GM12892 (cell line): ENCODE measurements at places on chromosomes 2 and 18.
A peak's percentile ranks its signal among the peaks of the same experiment; 100 is the strongest.

- DNase-seq: no peak
Observed at GRCh38 chr2:136638193-136638592, 127.2 kb upstream of the THSD7B start.

DNA sequence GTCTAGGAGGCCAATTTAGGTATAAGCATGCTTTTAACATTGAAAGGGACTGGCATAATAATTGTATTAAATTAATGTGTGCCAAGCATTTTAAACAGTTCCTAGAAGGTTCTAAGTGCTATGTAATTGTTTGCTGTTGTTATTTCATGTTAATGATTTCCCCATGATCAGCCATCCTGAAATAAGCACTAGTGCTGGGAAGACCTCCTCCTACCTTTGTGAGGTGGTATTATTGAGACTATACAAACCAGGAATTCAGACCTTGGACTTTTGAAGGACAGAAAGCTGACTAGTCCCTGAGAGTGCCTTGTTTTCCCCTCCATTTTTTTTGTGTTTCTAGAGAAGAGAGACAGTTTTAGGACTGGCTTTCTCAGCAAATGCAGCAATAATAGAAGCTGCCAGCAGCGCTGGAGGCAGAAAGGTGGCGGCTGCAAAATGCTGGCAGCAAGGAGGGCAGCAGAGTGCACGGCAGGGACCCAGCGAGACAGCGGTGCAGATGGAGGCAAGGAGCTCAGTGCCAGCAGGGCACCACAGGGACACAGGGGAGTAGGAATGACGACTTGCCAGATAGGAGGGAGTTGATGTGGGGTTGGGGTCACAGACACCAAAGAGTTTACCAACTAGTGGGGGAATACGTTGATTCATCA, 25.3 kb downstream of the NABP1 start:
- DNase-seq: no peak

- no peak for DNase-seq
Observed at GRCh38 chr18:39191931-39192330, 1626.3 kb upstream of the CELF4 start.

GRCh38 chr2:201182650-201183364, at the start of gene CASP10:
TSS of gene CASP10 (plus strand) at chr2:201183141. CDS start at chr2:201185778, 2,637 bp downstream.
- DNase-seq: no peak

DNA sequence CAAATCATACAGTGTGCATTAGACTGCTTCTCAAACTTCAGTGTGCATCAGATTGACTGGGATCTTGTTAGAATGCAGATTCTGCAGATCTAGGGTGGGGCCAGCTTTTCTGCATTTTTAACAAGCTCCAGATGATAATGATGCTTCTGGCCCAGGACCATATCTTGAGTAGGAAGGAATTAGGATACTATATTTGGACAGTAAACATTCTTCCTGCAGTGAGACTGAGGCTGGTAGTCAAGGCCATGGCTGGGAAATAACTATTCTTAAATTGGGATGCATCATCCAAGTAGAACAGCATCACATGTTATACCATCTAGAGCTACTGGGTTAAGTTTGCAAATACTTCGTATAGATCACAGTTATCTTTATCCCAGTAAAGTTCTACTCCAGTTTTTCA, 28.4 kb upstream of the ARMC9 start:
- no peak for DNase-seq

DNA sequence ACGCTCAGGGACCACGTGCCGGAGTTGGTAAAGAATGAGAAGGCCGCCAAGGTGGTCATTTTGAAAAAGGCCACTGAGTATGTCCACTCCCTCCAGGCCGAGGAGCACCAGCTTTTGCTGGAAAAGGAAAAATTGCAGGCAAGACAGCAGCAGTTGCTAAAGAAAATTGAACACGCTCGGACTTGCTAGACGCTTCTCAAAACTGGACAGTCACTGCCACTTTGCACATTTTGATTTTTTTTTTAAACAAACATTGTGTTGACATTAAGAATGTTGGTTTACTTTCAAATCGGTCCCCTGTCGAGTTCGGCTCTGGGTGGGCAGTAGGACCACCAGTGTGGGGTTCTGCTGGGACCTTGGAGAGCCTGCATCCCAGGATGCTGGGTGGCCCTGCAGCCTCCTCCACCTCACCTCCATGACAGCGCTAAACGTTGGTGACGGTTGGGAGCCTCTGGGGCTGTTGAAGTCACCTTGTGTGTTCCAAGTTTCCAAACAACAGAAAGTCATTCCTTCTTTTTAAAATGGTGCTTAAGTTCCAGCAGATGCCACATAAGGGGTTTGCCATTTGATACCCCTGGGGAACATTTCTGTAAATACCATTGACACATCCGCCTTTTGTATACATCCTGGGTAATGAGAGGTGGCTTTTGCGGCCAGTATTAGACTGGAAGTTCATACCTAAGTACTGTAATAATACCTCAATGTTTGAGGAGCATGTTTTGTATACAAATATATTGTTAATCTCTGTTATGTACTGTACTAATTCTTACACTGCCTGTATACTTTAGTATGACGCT, 5.8 kb downstream of the MYCN start:
- no peak for DNase-seq

DNA sequence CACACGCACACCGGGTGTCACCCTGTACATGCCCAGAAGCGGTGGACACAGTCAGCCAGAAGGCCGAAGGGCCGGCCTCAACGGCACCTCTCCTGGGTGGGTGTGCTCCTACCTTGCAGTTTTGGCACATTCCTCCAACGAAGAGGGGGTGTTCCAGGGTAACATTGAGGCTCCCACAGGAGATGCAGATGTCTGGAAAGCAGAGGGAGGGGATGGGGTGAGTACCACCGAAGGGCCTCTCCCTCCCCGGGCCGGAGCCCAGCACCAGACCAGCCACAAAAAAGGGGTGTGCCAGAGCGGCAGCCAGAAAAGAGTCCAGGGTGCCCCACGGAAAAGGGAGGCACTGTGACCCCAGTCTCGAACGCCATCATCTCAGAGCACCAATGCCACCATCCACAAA, 76.8 kb upstream of the POMC start:
- no peak for DNase-seq

- DNase-seq: no peak
Observed at GRCh38 chr2:112722816-112723546, 2.2 kb downstream of the NT5DC4 start.

DNA sequence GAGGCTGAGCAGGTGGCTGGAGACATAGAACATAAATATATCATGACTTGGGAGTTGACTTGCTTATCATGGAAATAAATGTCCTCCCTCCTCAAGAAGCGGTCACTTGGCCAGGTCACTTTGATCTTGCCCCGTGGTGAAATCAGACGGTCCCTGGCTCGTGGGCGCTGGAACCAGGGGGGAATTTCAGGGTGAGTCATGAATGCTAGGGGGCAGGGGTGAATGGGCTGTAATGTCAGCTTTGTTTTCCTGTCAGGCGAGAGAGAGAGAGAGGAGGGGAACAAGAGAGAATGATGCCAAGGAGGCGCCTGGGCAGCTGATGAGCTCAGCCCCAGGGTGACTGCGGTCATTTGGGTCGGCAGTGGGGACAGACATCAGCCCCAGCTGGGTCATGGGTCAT, 47.7 kb downstream of the RRM2 start:
- no peak for DNase-seq

GRCh38 chr2:137817058-137817457, 147.2 kb upstream of the HNMT start:
- DNase-seq: no peak

- DNase-seq: no peak
Observed at GRCh38 chr2:223669453-223670225, 67.5 kb upstream of the SCG2 start.

DNA sequence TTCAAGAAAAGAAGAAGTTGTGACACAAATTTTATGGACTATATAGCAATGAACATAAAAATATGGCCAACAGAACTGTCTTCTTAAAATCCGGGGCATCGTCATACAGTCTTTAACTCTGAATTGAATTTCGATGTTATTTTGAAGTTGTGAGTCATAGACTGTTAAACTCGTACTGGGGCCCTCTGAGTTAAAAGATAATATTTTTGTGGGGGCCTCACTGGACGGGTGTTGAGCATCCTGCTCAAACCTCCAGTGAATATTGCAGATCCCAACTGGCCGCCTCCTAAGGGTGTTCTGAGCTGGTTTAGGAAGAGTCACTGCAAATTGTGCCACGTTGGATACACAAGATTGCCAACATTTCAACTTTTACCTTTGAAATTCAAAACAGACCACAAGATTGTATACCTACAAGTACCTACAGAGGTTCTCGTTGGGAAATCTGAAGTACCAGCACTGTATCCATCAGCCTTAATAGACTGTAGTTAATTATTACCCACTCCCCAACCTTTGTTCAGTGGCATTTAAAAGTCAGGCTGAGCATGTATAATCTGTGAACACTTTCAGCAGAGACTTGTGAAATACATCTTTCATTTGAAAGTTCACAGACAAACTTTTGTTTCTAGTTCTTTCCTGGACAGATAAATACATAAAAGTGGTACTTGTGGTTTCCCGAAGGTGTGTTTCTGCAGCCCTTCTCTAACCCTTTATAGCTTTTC, 27.8 kb downstream of the KLHL23 start:
- DNase-seq: no peak

DNA sequence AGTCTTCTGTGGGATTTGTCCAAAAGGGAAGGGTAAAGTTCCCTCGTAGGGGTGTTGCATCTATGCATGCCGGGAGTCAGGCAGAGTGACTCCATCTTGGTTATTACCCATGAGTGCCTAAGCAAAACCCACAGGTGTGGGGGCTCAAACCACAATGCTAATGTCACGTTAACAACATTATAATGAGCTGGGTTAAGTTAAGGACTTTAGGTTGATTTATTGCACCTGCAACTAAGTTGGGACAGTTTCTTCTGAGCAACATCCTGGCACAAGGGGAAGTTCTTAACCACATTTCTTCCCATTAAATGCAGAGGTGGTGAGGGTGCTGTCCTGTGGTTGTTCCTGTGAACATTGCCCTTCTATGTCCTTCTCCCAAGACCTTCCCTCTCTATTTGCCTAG, 1596.8 kb upstream of the SLC39A10 start:
- no peak for DNase-seq

DNA sequence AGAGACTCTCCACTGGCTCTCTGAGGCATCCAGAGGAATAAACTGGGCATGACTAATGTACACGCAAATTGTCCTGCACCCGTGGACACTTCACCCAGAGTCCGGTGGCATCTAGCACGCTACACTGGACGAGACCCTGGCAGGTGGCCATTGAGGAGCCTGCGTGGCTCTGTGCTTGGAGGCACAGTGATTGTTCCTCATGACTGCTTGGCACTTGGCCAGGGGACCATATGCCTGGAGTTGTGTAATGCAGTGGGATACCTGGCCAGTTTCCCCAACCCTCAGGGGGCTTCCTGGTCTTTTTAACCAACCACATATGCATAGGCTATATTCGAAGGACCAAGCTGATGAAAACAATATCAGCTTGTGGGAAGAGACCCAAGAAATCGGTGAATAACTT, 66.6 kb downstream of the MTCL1 start:
- no peak for DNase-seq

- no peak for DNase-seq
Observed at GRCh38 chr2:160169471-160169870, 30.6 kb downstream of the ITGB6 start.

DNA sequence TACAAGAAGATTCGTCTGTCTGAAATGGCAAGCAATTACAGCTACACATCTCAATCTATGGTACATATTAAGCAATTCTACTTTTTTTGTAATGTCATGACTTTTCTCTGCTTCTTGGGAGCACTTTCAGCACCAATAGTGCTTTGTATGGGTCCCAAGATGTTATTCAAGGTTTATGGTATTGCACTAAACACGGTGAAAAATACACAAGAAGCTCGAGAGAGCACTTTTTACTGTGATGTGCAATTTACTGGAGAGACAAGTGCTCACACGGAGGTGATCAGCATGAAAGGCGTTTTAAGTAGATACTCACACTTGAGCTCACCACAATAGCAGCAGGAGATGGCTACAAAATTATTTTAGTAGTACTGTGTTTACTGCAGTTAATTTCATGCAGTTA, 783.6 kb downstream of the CBLN2 start:
- no peak for DNase-seq

GRCh38 chr2:9206991-9207640, 504 bp downstream of the ASAP2 start:
- DNase-seq: no peak

- no peak for DNase-seq
Observed at GRCh38 chr18:49447810-49448745, 12.4 kb downstream of the DYM start.

DNA sequence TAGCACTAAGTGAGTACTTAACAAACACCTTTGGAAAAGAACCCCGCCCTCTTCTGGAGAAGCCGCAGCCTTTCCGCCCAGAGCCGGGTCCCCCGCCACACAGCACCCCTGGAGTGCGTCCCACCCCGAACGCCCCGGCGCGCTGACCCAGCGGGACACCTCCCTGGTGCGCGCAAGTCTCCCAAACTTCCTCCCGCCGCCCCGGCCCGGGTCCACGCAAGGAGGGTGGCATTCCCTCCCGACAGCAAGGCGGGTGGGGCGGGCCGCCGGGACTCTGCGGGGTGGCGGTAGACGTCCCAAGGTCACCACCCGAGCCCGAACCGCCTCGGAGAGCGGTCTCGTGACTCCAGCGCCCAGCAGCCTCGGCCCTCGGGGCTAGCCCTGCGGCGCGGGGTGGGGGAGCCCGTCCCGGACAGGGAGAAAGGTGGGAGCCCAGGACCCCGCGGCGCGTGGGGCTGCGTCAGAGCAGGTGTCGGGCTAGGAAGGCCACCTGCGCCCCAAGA, 598 bp downstream of the CCDC93 start:
- peak; percentile 56 for DNase-seq

- DNase-seq: no peak
Observed at GRCh38 chr2:204033611-204034495, 97.3 kb downstream of the ICOS start.

DNA sequence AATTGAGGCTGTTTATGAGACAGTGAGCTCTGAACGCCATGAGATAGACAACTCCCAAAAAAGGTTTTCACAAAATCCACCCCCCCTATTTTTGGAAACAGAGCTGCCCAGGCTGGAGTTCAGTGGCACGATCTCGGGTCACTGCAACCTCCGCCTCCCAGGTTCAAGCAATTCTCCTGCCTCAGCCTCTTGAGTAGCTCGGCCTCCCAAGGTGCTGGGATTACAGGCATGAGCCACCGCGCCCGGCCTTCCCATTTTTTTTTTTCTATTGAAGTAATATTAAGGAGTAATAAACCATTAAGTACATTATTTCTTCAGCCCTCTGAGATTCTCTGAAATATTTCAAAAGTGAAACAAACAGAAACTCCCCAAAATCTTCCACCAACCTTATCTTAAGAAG, 252.8 kb upstream of the NETO1 start:
- DNase-seq: no peak

GRCh38 chr2:66897691-66898150, 462.8 kb downstream of the MEIS1 start:
- no peak for DNase-seq

DNA sequence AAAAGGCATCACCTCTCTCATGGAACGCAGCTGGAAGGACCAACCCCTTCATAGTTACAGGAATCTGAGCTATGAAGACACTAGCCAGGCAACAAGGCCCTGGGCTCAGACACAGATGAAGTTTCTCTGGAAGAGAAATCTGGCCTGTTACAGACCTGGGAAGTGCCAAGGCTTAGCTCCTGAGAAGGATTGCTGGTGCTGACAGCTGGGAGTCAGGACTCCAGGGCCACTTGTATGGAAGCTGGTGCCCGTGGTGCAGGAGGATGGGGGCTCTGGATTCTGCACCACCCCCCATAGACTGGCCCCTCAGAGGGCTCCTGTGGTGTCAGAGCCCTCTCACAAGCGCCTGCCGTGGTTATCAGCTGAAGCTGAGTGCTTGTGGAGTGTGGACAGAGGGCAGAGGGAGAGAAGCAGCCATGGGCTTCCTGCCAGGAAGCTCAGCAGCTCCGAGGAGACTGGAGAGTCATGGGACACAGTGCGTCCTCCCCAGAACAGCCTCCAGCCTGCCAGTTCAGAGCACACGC, 87.3 kb upstream of the LCLAT1 start:
- no peak for DNase-seq
